ENCODE measurements at places on chromosomes 6 and 20.

DNA sequence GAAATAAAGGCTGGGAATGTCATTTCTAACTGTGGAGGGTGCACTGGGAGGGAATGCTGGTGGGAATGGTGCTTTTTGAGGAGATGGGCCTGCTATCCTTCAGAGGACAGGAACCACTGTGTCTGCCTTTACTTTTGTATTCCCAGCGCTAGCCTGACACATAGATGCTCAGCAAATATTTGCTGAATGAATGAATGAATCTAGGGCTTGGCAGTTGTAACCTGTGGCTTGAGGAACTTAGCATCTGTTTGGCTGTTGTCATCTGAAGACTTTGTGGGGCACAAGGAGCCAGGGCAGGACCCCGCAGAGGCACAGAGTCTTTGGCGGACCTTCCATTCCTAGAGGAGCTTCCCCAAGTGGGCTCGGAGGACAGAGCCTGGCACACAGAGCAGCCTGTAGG is 6.1 kb downstream of the TOX2 start:
- DNase-seq, result no peak

- DNase-seq, result no peak
Measured at GRCh38 chr6:1562171-1562955, 47.4 kb upstream of the FOXC1 start.

DNA sequence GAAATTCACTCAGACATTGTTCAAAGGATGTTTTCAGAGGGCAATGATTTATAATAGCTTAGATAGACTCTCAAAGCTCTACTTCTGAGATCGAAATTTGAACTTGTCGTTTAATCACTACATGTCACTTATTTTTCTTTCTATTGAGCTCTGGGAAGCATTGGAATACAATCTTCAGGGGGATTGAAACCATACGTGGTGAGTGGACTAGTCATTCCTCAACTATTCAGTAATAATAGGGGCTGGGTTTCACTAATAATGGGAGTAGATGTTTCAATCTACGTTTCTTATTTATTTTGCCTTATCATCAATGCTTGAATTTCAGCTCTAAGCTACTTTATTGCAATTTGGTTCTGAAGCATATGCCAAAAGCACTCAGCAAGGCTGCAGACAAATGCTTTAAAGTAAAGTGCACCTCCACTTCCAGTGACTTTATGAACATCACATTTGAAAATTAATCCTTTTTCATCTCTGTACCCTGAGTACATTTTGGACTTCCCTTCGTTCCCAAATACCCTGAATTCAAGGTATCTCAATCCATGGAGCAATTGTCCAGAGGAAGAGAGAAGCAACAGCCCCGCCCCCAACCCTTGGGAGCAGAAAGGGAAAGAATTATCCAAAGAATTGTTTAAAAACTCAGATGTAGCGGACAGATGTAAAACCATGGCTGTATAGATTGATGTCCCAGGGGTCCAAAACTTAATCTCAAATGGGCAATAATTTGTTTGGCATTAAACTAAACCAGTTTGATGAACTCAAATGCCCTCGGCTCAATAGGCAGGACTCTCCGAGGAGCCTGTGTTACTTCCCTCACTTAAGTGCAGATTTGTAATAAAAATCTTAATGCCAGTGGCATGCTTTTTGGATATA is 68.1 kb downstream of the HFE start:
- DNase-seq, result peak; percentile 37

GRCh38 chr6:43303751-43304331 is 4.8 kb downstream of the CRIP3 start:
- no peak for DNase-seq

GRCh38 chr6:157712585-157713295 is 110.3 kb upstream of the SNX9 start:
- no peak for DNase-seq

Measured in activated CD4-positive, alpha-beta T cell treated with anti-CD3 and anti-CD28 coated beads for 48 hours (primary cell).